ENCODE measurements at places on chromosomes 7 and 10.
A peak's percentile ranks its signal among the peaks of the same experiment; 100 is the strongest.

GRCh38 chr10:123236126-123236525 is 81.9 kb downstream of the BUB3 start:
- H3K36me3 ChIP-seq = no peaks in the 10 kb centered on the region
- H3K4me1 ChIP-seq = no peaks in the 10 kb centered on the region
- H3K27me3 ChIP-seq = no peaks in the 10 kb centered on the region
- H3K4me3 ChIP-seq = no peak overlapping the region
- DNase-seq = no peak
- no peak overlapping the region for H3K27ac ChIP-seq

DNA sequence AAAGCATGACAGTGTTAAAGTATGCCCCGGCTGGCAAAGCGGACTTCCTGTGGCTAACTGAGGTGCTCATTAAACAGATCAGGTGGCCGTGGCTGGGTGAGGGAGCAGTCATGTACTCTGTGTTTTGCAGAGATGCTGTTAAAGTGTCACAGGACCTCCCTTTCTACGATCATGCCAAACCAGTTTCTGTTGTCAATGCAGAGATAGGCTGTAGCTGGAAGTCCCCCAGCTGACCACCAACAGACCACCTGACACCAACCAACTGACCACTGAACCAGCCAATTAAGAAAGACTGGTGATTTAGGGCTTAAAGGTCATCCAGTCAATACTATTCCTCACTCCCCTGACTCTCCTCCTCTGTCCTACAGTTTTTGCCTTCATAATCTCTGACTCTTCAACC is 431.1 kb upstream of the LRGUK start:
- no peaks in the 10 kb centered on the region for H3K27me3 ChIP-seq
- H3K36me3 ChIP-seq = no peaks in the 10 kb centered on the region
- DNase-seq = no peak
- H3K27ac ChIP-seq = no peak overlapping the region

GRCh38 chr7:20019757-20020432 is 197.3 kb downstream of the MACC1 start:
- no peak for DNase-seq
- no peaks in the 10 kb centered on the region for H3K36me3 ChIP-seq
- H3K4me1 ChIP-seq = no peaks in the 10 kb centered on the region
- H3K27ac ChIP-seq = no peak overlapping the region

DNA sequence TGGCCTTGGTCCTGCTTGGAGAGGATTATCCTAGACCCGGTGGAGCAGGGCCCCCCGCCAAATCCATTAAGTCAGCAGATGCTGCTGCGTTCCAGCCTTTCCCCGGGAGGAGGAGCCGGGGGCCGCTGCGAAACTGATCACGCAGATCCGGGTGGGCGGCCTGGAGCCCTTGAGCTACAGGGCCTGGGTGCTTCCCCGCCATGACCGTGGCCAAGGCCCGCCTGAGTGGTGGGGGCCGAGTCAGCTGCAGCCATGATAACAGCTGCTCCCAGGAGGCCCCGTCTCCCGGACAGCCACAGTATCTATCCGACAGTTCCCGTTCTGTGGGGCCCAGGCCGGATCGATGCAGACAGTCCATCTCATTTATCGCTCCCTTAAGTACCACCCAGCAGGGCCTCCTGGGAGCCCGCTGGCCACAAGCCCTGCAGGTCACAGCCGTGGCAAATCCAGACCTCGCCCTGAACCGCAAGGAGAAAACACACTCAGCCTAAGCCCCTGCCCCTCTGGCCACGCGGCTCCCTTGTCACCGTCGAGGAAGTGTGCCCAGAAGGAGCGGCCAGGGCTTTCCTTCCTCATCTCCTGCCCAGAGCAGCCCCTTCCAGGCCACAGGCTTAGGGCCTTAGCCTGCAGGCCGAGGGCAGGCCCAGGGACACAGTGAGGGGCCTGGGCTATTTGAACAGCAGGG is 34.4 kb upstream of the SLC29A4 start:
- no peaks in the 10 kb centered on the region for H3K4me1 ChIP-seq
- no peaks in the 10 kb centered on the region for H3K27me3 ChIP-seq
- no peak overlapping the region for H3K4me3 ChIP-seq
- no peak overlapping the region for H3K27ac ChIP-seq
- no peak for DNase-seq
- H3K36me3 ChIP-seq = no peaks in the 10 kb centered on the region

- no peaks in the 10 kb centered on the region for H3K27me3 ChIP-seq
- H3K4me3 ChIP-seq = no peak overlapping the region
- H3K27ac ChIP-seq = no peak overlapping the region
- no peaks in the 10 kb centered on the region for H3K4me1 ChIP-seq
- H3K36me3 ChIP-seq = no peaks in the 10 kb centered on the region
Measured at GRCh38 chr10:58164517-58164916, 103.2 kb downstream of the IPMK start.

GRCh38 chr10:119761106-119761505 is 35.3 kb downstream of the INPP5F start:
- no peak overlapping the region for H3K4me3 ChIP-seq
- no peaks in the 10 kb centered on the region for H3K4me1 ChIP-seq
- H3K27me3 ChIP-seq = no peaks in the 10 kb centered on the region
- no peak for DNase-seq
- no peaks in the 10 kb centered on the region for H3K36me3 ChIP-seq
- peak overlapping the region; percentile 27 for H3K27ac ChIP-seq

DNA sequence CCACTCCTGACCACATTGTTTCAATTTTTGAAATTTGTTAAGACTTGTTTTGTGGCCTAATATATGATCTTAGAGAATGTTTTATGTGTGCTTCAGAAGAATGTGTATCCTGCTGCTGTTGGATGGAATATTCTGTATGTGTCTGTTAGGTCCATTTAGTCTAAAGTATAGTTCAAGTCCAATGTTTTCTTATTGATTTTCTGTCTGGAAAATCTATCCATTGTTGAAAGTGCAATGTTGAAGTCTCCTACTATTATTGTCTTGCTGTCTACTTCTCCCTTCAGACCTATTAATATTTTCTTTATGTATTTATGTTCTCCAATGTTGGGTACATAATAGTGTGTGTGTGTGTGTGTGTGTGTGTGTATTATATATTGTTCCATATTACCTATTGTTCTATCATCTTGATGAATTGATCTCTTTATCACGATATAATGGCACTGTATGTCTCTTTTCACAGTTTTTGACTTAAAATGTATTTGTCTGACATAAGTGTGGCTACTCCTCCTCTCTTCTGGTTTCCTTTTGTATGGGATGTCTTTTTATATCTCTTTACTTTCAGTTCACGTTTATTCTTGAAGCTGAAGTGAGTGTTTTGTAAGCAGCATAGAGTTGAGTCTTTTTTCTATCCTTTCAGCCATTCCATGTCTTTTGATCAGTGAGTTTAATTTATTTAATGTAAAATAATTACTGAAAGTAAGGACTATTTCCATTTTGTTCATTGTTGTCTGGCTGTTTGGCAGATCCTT is 61.3 kb downstream of the AKR1D1 start:
- H3K36me3 ChIP-seq = no peaks in the 10 kb centered on the region
- DNase-seq = no peak
- no peak overlapping the region for H3K27ac ChIP-seq
- H3K4me1 ChIP-seq = no peaks in the 10 kb centered on the region
- H3K27me3 ChIP-seq = no peaks in the 10 kb centered on the region

GRCh38 chr7:31512166-31512565 is 1.7 kb upstream of the ITPRID1 start:
- H3K4me3 ChIP-seq = no peak overlapping the region
- H3K36me3 ChIP-seq = no peaks in the 10 kb centered on the region
- DNase-seq = no peak
- no peaks in the 10 kb centered on the region for H3K4me1 ChIP-seq
- H3K27ac ChIP-seq = no peak overlapping the region

GRCh38 chr7:91656541-91657482 is 223.7 kb downstream of the MTERF1 start:
- DNase-seq = peak; percentile 67
- no peak overlapping the region for H3K27ac ChIP-seq
- no peak overlapping the region for H3K4me3 ChIP-seq
- H3K27me3 ChIP-seq = no peaks in the 10 kb centered on the region
- H3K36me3 ChIP-seq = no peaks in the 10 kb centered on the region

- H3K36me3 ChIP-seq = no peaks in the 10 kb centered on the region
- no peaks in the 10 kb centered on the region for H3K4me1 ChIP-seq
- H3K27me3 ChIP-seq = no peaks in the 10 kb centered on the region
- no peak overlapping the region for H3K27ac ChIP-seq
- no peak for DNase-seq
- H3K4me3 ChIP-seq = no peak overlapping the region
Measured at GRCh38 chr7:32518534-32519140, 23.3 kb downstream of the AVL9 start.

- H3K27me3 ChIP-seq = no peaks in the 10 kb centered on the region
- H3K4me1 ChIP-seq = no peaks in the 10 kb centered on the region
- H3K4me3 ChIP-seq = no peak overlapping the region
- peaks cover 58% of the 10 kb centered on the region for H3K36me3 ChIP-seq
Measured at GRCh38 chr7:149475121-149476045, 14.5 kb upstream of the ZNF777 start.

DNA sequence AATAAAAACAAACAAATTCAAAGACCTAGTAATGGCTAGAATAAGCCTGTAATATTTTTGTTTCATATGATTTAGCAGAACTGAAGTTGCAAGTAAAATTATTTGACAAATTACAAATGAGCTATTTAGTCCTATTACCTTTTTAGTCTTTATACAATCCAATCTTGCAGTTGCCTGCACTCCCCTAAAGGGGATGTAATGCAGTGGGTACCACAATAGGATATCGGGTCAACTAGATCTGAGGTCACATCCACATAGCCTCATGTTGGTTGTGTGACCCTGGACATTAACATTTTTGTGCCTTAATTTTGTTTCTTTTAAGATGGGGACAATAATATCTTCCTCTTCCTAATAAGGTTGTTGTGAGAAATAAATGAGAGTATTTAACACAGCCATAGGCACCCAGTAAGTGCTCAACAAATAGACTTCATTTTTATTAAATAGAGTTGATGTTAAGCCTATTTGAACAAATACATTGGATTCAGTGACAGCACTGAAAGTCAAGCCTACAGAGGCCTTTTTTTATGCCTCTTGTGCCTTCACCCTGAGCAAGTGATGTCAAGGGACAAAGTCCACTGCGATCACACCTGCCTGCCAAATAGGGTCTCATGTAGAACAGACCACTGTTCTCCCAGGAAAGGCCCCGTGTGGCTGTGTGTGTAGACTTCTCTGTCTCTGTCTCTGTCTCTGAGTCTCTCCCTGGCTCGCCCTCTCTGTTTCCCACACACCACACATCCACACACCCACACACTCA is 124.8 kb downstream of the EVX1 start:
- no peaks in the 10 kb centered on the region for H3K27me3 ChIP-seq
- no peak overlapping the region for H3K4me3 ChIP-seq
- no peak overlapping the region for H3K27ac ChIP-seq

- no peak for DNase-seq
- no peaks in the 10 kb centered on the region for H3K4me1 ChIP-seq
- H3K4me3 ChIP-seq = no peak overlapping the region
- H3K27ac ChIP-seq = no peak overlapping the region
Measured at GRCh38 chr7:43554423-43554822, 28.5 kb upstream of the STK17A start.

- H3K36me3 ChIP-seq = no peaks in the 10 kb centered on the region
- H3K27me3 ChIP-seq = no peaks in the 10 kb centered on the region
- no peaks in the 10 kb centered on the region for H3K4me1 ChIP-seq
Measured at GRCh38 chr7:33423646-33424020, 294.3 kb downstream of the BBS9 start.

GRCh38 chr7:148042935-148043631 is 547.5 kb upstream of the C7orf33 start:
- H3K4me1 ChIP-seq = no peaks in the 10 kb centered on the region
- DNase-seq = no peak
- H3K27me3 ChIP-seq = no peaks in the 10 kb centered on the region
- H3K36me3 ChIP-seq = no peaks in the 10 kb centered on the region
- H3K4me3 ChIP-seq = no peak overlapping the region

DNA sequence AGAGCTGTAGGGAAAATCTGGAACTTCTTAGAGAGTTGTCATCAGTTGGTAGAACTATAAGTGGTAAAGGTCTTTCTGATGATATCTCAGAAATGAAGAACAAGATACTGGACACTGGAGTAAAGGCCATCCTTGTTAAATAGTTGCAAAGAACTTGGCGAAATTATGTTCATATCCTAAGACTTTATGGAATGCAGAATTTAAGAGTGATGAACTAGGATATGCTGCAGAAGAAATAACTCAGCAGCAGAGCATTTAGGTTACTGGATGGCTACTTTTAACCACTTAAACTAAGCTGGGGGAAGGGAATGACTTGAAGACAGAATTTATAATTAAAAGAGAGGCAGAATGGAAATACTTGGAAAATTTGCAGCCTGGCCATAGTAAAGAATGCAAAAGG is 23.7 kb downstream of the PTEN start:
- no peaks in the 10 kb centered on the region for H3K27me3 ChIP-seq
- H3K4me1 ChIP-seq = no peaks in the 10 kb centered on the region
- peaks cover 19% of the 10 kb centered on the region for H3K36me3 ChIP-seq
- no peak overlapping the region for H3K4me3 ChIP-seq
- DNase-seq = no peak
- no peak overlapping the region for H3K27ac ChIP-seq

GRCh38 chr10:35467186-35467585 is 130.9 kb downstream of the CCNY start:
- H3K27me3 ChIP-seq = no peaks in the 10 kb centered on the region
- H3K4me3 ChIP-seq = no peak overlapping the region
- H3K36me3 ChIP-seq = no peaks in the 10 kb centered on the region
- H3K27ac ChIP-seq = no peak overlapping the region
- H3K4me1 ChIP-seq = peaks cover 28% of the 10 kb centered on the region
- no peak for DNase-seq

- no peaks in the 10 kb centered on the region for H3K4me1 ChIP-seq
- H3K4me3 ChIP-seq = peak overlapping the region; percentile 74
- DNase-seq = peak; percentile 71
Measured at GRCh38 chr10:98446151-98446660, 529 bp downstream of the HPS1 start.

GRCh38 chr10:120426306-120426705 is 30.7 kb upstream of the PLPP4 start:
- H3K36me3 ChIP-seq = no peaks in the 10 kb centered on the region
- H3K27ac ChIP-seq = no peak overlapping the region
- DNase-seq = no peak
- no peak overlapping the region for H3K4me3 ChIP-seq
- H3K4me1 ChIP-seq = no peaks in the 10 kb centered on the region
- no peaks in the 10 kb centered on the region for H3K27me3 ChIP-seq

DNA sequence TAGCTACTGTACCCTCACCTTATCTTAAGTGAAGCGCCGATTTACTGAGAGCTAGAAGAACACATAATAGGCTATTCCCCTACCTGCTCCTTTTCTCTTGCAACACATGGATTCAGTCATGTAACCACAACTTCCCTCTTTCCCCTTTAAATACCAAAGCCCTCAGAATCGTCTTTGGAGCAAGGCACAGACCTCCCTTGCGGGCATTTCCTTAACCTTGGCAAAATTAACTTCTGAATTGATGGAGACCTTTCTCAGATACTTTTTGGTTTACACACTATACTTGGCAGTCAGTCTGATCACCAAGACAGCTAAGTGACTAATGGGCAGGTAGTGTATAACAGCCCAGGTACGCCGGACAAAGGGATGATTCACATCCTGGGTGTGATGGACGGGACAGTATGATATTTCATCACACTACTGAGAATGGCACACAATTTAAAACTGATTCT is 72.7 kb upstream of the SEC61G start:
- H3K27ac ChIP-seq = no peak overlapping the region
- DNase-seq = no peak
- no peaks in the 10 kb centered on the region for H3K36me3 ChIP-seq
- H3K4me3 ChIP-seq = no peak overlapping the region
- no peaks in the 10 kb centered on the region for H3K27me3 ChIP-seq

GRCh38 chr7:74479961-74480829 is 26.5 kb downstream of the GTF2IRD1 start:
- H3K4me3 ChIP-seq = peak overlapping the region; percentile 45
- DNase-seq = peak; percentile 94
- H3K36me3 ChIP-seq = no peaks in the 10 kb centered on the region
- H3K27me3 ChIP-seq = no peaks in the 10 kb centered on the region
- H3K27ac ChIP-seq = peak overlapping the region; percentile 95
- H3K4me1 ChIP-seq = peaks cover 25% of the 10 kb centered on the region

Data from ascending aorta (tissue), 2 donors.